Activated CD4-positive, alpha-beta T cell treated with anti-CD3 and anti-CD28 coated beads for 36 hours (primary cell): ENCODE measurements at places on chromosomes 2 and 18. TPM values are rescaled to one million over a fixed set of nuclear protein-coding genes. Genes with fewer than 3 reads are reported as not detected.

Gene PRKAG3
- total RNA-seq: not detected

Gene PSMG2
- 118 TPM for total RNA-seq

Gene MOGAT1
- not detected for total RNA-seq

Gene C2orf66
- 0.09 TPM for total RNA-seq

Gene ZNF142
- total RNA-seq: 31.5 TPM

Gene RAB11FIP5
- total RNA-seq: 16.5 TPM

Gene RAPGEF4
- total RNA-seq: 0.28 TPM

Gene POTEJ
- not detected for total RNA-seq

Gene PPP1R1C
- not detected for total RNA-seq

Gene EDAR
- 0.78 TPM for total RNA-seq

Gene ACAA2
- total RNA-seq: 63.4 TPM

Gene TMEM237
- 11.5 TPM for total RNA-seq

Gene EGR4
- 0.41 TPM for total RNA-seq

Gene RAX
- not detected for total RNA-seq

DNA sequence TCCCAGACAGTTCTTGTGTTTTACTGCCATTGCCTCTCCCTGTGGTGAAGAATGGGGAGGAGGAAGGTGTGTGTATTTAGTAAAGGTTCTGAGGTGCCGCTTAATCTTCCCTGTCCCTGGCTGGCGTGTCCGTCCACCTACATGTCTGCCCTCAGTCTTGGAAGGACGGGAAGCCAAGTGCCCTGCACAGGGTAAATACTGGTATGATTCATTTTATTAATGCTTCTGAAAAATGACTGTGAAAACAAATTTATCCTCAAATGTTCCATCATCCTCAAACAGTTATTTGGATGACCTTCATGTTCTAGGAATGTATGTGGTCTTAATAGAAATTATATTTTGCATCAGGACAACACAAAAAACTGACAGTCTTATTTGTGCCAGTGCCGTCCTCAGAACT, 6.6 kb downstream of the EPAS1 start:
- H3K4me1 ChIP-seq: peaks cover 34% of the 10 kb centered on the region
- H3K27me3 ChIP-seq: peaks cover 43% of the 10 kb centered on the region
- H3K27ac ChIP-seq: no peak overlapping the region
- no peak overlapping the region for H3K4me3 ChIP-seq
- H3K36me3 ChIP-seq: no peaks in the 10 kb centered on the region
- no peak for DNase-seq

GRCh38 chr2:10452312-10452711, 4.2 kb upstream of the ODC1 start:
- no peak overlapping the region for H3K27ac ChIP-seq
- peaks cover 6% of the 10 kb centered on the region for H3K36me3 ChIP-seq
- no peak overlapping the region for H3K4me3 ChIP-seq
- no peaks in the 10 kb centered on the region for H3K27me3 ChIP-seq

DNA sequence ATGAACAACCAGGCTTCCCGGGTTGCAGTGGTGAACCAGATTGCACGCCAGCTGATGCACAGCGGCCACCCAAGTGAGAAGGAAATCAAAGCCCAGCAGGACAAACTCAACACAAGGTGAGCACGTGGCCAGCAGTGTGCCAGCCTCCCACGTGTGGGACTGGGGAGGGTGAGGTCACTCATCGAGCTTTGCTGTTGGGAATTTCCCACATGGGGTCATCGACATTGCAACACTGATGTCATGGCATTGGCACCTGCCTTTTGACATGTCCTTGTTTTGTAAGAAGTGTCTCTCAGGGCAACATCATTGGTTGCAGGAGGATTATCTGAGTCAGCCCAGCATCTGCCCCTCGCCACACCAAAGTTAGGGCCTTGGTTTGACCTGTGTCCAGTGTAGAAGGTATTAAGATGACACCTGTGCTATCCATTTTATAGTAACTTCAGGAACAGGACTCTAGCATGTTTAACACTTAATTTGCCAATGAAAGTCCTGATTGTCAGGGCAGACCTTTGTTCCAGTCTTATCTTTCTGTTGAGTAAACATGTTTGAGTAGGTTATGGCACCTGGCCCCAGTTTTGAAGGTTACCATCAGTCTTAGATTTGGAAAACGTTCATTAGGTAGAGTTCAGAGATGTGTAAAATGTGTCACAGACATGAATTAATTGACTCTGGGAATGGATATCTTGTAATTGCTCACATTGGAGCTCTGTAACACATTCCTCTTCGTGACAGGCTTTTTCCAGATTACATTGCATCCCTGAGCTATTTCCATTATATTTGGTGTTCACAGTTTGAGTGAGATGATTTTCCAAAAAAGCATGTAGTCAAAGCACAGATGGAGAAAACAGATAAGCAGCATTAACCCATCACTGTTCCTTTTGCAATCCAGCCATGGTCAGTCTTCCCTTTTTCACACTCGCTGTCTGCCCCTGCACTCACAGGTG, 93.3 kb upstream of the EML6 start:
- H3K4me3 ChIP-seq: no peak overlapping the region
- peaks cover 50% of the 10 kb centered on the region for H3K36me3 ChIP-seq
- peaks cover 30% of the 10 kb centered on the region for H3K4me1 ChIP-seq
- H3K27me3 ChIP-seq: no peaks in the 10 kb centered on the region

- peaks cover 4% of the 10 kb centered on the region for H3K27me3 ChIP-seq
- H3K36me3 ChIP-seq: no peaks in the 10 kb centered on the region
- H3K4me1 ChIP-seq: no peaks in the 10 kb centered on the region
- H3K27ac ChIP-seq: no peak overlapping the region
- peak; percentile 48 for DNase-seq
Observed at GRCh38 chr18:68623342-68623741, 91.6 kb downstream of the TMX3 start.

- no peaks in the 10 kb centered on the region for H3K27me3 ChIP-seq
- H3K4me1 ChIP-seq: peaks cover 16% of the 10 kb centered on the region
- no peak overlapping the region for H3K4me3 ChIP-seq
- peak; percentile 54 for DNase-seq
Observed at GRCh38 chr2:109238580-109238979, 109.6 kb downstream of the SH3RF3 start.

DNA sequence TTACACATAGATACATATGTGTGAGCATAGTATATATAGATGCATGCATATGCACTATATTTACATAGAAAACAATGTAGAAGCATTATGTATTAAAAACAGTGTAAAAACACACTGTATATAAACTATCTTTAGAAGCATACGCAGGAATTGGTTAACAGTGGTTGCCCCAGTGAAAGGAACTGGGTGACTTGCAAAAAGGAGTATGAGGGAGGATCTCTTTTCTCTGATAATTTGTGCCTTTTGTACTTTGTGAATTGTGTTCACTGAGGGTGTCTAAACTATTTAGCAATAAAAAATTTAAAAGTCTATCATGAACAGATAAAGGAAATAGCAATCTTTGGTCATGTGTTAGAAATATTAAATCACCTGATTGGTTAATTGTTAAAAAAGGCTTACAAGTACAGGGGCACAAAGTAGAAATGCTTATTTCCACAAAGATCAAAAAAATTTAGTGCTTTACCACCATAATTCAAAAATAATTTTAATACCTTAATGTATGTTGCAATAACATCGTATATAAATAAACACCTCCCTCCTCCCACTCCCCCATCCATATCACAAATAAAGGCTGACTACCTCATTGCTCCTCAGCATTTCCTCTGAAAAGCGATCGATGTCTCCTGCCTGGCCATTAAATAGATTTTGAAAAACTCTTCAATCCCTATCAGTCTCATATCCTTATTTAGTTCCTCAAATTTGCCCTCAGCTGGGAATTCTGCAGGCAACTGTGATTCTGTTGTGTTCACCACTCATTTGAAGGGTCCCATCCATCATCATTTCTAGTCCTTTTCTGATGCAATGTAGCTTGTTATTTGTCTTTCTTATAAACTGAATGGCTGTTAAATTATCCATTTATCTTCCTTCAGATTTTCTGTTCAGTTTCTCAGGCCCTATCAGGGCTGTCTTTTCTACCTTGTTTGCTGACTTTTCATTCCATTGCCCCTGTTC, 257.3 kb downstream of the AGPS start:
- peaks cover 10% of the 10 kb centered on the region for H3K27me3 ChIP-seq
- no peak overlapping the region for H3K4me3 ChIP-seq
- H3K36me3 ChIP-seq: no peaks in the 10 kb centered on the region
- DNase-seq: no peak
- H3K27ac ChIP-seq: no peak overlapping the region

DNA sequence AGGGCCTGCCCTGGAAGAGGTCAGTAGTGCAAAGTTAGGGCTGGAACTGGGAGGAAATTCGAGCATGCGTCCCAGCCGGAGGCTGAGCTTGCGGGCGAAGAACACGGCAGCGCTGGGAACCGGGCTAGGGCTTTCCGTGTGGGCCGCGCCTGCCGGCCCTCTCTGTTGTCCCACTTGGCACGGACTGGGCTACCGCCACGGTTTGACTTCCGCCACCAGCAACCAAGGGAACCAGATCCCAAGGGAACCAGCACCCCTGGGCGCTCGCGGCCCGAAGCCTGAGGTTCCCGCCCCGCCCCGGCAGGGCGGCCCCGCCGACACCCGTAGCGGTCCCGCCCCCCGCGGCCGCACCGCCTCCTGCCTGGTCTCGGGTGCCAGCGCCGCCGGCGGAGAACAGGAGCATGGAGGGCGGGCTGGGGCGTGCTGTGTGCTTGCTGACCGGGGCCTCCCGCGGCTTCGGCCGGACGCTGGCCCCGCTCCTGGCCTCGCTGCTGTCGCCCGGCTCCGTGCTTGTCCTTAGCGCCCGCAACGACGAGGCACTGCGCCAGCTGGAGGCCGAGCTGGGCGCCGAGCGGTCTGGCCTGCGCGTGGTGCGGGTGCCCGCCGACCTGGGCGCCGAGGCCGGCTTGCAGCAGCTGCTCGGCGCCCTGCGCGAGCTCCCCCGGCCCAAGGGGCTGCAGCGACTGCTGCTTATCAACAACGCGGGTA, at the start of gene SPR:
SPR (plus strand) TSS at position 377 of the 708 bp plus-strand sequence; CDS start at position 402, 25 bp downstream.
- H3K4me1 ChIP-seq: peaks cover 10% of the 10 kb centered on the region
- no peak within 1 kb of the TSS for H3K27ac ChIP-seq
- DNase-seq: peak; percentile 85

DNA sequence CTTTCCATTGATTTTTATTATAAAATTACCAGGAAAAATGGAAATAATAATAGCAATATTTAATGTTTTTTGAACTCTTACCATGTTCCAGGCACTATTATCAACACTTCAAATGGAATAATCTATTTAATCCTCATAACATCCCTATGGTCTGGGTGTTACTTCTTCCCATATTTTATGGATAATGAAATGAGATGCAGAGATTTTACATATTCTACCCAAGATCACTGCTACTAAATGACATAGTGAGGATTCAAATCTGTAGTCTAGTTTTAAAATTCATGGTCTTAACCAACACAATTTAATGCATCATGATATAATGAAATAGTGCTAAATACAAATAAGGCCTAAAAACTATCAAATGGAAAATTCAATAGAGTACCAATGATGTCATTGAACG, 70.4 kb upstream of the COL3A1 start:
- no peaks in the 10 kb centered on the region for H3K4me1 ChIP-seq
- H3K36me3 ChIP-seq: no peaks in the 10 kb centered on the region
- no peak overlapping the region for H3K27ac ChIP-seq
- no peak overlapping the region for H3K4me3 ChIP-seq
- peaks cover 2% of the 10 kb centered on the region for H3K27me3 ChIP-seq
- no peak for DNase-seq

GRCh38 chr18:49609256-49610021, 47.6 kb downstream of the LIPG start:
- no peaks in the 10 kb centered on the region for H3K4me1 ChIP-seq
- no peaks in the 10 kb centered on the region for H3K36me3 ChIP-seq
- no peak overlapping the region for H3K27ac ChIP-seq

GRCh38 chr2:66985906-66986305, 411.2 kb upstream of the ETAA1 start:
- no peak for DNase-seq
- no peak overlapping the region for H3K27ac ChIP-seq
- H3K4me1 ChIP-seq: no peaks in the 10 kb centered on the region
- H3K4me3 ChIP-seq: no peak overlapping the region
- no peaks in the 10 kb centered on the region for H3K27me3 ChIP-seq

GRCh38 chr18:7872569-7872968, 305.5 kb downstream of the PTPRM start:
- DNase-seq: no peak
- no peaks in the 10 kb centered on the region for H3K36me3 ChIP-seq
- no peak overlapping the region for H3K27ac ChIP-seq
- no peak overlapping the region for H3K4me3 ChIP-seq
- H3K27me3 ChIP-seq: peaks cover 3% of the 10 kb centered on the region

- peaks cover 83% of the 10 kb centered on the region for H3K4me1 ChIP-seq
- DNase-seq: no peak
- H3K27me3 ChIP-seq: no peaks in the 10 kb centered on the region
Observed at GRCh38 chr2:98697651-98698337, 33.1 kb downstream of the MGAT4A start.

- H3K4me3 ChIP-seq: no peak overlapping the region
- no peak overlapping the region for H3K27ac ChIP-seq
- H3K36me3 ChIP-seq: no peaks in the 10 kb centered on the region
- DNase-seq: no peak
Observed at GRCh38 chr2:1659951-1660565, 84.3 kb downstream of the PXDN start.

- H3K36me3 ChIP-seq: no peaks in the 10 kb centered on the region
- H3K27ac ChIP-seq: no peak overlapping the region
- no peaks in the 10 kb centered on the region for H3K27me3 ChIP-seq
- no peak for DNase-seq
- no peak overlapping the region for H3K4me3 ChIP-seq
Observed at GRCh38 chr2:70830366-70830765, 5.2 kb downstream of the CD207 start.

DNA sequence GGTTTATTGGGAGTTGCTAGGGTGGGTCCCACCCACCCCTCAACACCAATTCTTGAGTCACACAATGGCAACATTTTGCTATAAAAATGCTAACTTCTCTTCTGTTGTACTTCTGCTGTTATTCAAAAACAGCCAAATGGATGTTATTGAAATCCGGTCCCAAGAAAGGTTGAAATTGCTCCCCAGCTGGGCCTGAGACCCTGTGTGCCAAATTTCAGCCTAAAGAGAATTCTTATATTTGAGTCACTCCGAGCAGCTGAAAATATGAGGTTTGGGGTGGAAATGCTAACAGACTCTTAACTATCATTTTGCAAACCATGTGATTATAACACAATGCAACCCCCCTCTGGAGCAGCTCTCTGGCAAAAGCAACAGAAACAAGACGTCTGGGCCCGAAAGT, 27.0 kb upstream of the ACVR1 start:
- H3K27me3 ChIP-seq: no peaks in the 10 kb centered on the region
- peaks cover 45% of the 10 kb centered on the region for H3K4me1 ChIP-seq
- H3K36me3 ChIP-seq: peaks cover 2% of the 10 kb centered on the region
- H3K27ac ChIP-seq: no peak overlapping the region

- peaks cover 16% of the 10 kb centered on the region for H3K4me1 ChIP-seq
- H3K27me3 ChIP-seq: peaks cover 12% of the 10 kb centered on the region
Observed at GRCh38 chr2:188978291-188979081, 4.3 kb downstream of the COL3A1 start.

DNA sequence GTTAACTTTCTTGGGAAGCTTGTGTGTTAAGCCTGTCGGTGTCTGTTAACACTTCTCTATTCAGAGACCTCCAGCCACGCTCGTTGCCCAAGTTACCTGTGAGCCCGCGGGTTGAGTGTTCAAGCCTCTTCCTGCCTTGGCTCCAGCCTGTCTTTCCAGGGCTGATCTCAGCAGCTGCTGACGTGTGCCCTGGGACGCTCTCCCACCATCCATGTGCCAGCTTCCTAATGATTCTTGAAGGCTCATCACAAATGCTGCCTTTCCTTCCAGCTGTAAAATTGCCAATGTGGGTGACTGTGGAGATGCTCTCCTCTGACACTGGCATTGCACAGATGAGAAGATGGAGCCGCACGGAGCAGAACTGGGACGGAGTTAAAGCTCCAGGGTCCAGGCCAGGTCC, 6.1 kb downstream of the RNF144A start:
- H3K4me1 ChIP-seq: peaks cover 86% of the 10 kb centered on the region
- no peak for DNase-seq

GRCh38 chr2:46849046-46849715, 66.4 kb downstream of the MCFD2 start:
- H3K27ac ChIP-seq: no peak overlapping the region
- no peak overlapping the region for H3K4me3 ChIP-seq
- no peaks in the 10 kb centered on the region for H3K36me3 ChIP-seq
- no peaks in the 10 kb centered on the region for H3K4me1 ChIP-seq
- DNase-seq: no peak
